Right cardiac atrium (tissue), 5 donors: ENCODE measurements at places on chromosomes 7 and 10. TPM values are rescaled to one million over a fixed set of nuclear protein-coding genes. Genes with fewer than 3 reads are reported as not detected.

The MPP7 gene
- total RNA-seq, result 18.1 TPM

The ZNF277 gene
- total RNA-seq, result 18.6 TPM

The GSDME gene
- total RNA-seq, result 5.3 TPM

The ADRB1 gene
- 60.8 TPM for total RNA-seq

The CCDC146 gene
- 11.4 TPM for total RNA-seq

The SFTPD gene
- 0.36 TPM for total RNA-seq

The SYNPO2L gene
- total RNA-seq, result 202 TPM

The HOXA9 gene
- not detected for total RNA-seq

The CDNF gene
- 1.9 TPM for total RNA-seq

The LRRC18 gene
- not detected for total RNA-seq

The C10orf105 gene
- total RNA-seq, result 0.14 TPM

The CALHM2 gene
- 30.6 TPM for total RNA-seq

The HTR5A gene
- not detected for total RNA-seq

The LRRC17 gene
- total RNA-seq, result 6.7 TPM

The SKIDA1 gene
- total RNA-seq, result 2.1 TPM

The VENTX gene
- 0.89 TPM for total RNA-seq

The DPP6 gene
- 0.35 TPM for total RNA-seq

The PLEKHS1 gene
- not detected for total RNA-seq

The CPN1 gene
- not detected for total RNA-seq

The GPR85 gene
- 3.2 TPM for total RNA-seq

The TOMM7 gene
- 488 TPM for total RNA-seq

The ZNF248 gene
- 18.4 TPM for total RNA-seq

The PPP1R17 gene
- total RNA-seq, result not detected

The HKDC1 gene
- total RNA-seq, result 0.42 TPM
